ENCODE measurements at places on chromosomes 5 and 9.

GRCh38 chr9:71896761-71897160 lies 14.2 kb downstream of the ABHD17B start:
- DNase-seq: no peak

- DNase-seq: no peak
Measured at GRCh38 chr5:109326919-109327318, 82.9 kb downstream of the PJA2 start.

DNA sequence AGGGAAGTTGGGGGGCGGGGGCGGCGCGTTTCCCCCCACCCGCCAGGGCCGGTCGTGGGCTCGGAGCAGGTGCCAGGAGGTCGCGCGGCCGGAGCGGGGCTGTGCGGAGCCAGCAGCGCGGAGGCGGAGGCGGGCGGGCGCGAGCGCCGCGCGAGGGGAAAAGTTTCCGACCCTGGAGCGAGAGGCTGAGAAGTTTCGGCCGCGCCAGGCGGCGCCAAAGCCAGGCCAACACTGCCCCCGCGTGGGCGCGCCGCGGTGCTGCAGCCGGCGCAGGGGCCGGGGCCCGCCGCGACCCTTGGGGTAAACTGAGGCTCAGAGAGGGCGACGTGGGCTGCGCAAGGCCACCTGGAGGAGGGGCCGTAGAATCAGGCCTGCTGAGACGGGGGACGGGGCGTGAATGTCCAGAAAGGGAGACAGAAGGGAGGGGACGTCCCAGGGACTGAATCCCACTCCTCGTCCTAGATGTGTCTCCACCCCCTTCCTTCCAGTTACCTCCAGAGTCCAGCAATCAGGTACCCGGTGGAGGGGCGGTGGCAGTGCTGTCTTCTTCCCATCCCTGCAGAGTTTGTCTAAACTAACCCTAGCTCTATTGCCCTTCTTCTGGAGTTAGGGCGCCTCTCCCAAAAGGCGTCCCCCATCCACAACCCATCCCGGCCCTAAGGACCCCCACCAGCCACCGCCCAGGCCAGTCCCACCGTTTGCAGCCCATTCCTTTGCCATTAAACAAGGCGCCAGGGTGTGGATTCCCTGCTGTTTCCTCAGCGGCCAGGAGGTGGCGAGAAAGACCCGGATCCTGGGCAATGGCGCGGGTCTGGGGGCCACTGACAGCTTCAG lies 10.2 kb downstream of the C9orf50 start:
- peak; percentile 77 for DNase-seq

- no peak for DNase-seq
Measured at GRCh38 chr5:176597417-176598389, 12.3 kb downstream of the GPRIN1 start.

DNA sequence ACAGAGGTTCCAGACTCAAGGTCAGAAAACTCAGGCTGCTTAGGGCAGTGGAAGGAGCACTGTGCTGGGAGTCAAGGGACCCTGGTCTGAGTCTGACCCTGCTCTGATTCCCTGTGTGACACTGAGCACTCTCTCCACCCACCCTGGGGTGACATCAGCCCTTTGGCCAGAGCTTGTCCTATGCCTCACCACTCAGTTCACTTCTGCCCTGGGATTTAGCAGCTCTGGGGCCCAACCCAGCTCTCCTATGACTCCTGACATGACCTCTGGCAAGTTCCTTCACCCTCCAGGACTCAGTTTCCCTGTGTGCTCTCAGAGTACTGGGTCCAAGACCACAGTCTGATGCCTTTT lies 63.9 kb downstream of the FAM114A2 start:
- DNase-seq: no peak

DNA sequence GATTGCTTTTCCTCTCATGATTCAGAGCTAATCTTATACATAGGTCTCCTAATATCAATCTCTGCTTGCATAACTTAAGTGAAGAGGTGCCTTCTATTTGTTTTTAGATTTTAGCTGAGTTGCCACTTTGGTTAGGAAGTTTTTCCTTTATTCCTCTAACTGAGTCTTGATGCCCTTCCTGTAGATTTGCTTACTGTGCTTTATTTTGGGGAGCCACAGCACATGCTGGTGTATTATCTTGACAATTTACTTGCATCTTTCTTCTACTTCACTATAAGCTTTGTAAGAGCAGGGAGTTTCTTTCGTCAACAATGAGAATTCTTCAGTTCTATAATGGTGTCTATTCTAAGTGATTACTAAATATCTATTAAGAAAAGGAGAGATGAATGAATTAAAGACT lies 54.9 kb downstream of the GABRA6 start:
- no peak for DNase-seq

DNA sequence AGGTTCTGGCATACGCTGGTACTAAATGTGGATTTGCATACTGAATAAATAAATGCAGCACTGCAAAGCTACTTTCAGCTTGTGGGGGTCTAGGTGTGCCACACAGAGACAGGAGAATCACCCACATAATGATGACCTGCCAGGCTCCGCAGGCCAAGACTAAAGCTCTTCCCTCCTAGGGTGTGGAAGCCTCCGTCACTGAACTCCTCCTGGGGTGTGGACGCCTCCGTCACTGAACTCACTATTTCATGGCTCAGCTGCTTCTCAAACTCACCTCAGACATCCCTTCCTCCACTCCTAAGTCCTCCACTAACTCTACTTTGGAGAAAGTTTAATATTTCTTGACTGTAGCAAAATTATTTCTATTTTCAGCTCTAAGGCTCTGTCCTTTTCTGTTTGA lies 65.3 kb upstream of the GOLPH3 start:
- DNase-seq: no peak

GRCh38 chr5:67317603-67318002 lies 121.0 kb upstream of the CD180 start:
- no peak for DNase-seq

DNA sequence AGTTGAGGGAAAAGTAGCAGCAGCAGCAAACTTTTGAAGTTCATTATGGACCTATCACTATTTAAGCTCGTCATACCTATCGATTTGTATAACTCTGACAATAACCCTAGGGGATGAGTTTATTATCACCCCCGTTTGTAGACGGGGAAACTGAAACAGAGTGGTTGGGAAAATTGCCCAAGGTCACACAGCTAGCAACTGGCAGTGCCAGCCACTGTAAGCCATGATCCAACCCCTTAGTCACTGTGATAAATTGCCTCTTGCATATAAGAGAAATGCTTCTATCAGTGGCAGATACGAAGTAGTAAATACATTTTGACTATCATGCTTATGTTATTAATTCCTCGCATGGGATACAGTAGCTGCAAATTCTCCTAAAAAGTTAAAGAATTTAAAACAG lies 73.3 kb upstream of the ATP10B start:
- no peak for DNase-seq
